Calu3 (cell line): ENCODE measurements at places on chromosomes 1 and 21.
A peak's percentile ranks its signal among the peaks of the same experiment; 100 is the strongest.

DNA sequence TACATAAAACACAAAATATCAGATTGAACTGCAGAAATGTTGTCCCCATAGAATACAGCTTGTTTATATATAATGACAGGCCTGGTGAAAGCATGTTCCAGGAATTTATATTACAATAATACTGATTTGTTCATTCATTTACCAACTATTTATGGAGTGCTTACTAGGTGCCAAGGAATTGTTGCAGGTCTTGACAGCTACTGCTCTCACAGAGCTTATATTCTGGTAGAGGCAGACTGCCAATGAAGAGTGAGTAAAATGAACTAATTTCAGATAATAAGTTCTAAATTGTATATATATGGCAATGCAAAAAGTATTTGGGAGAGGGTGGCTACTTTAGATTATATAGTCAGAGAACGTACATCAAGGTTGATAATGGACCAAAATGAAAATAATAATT lies 152.0 kb downstream of the COQ8A start:
- no peak overlapping the region for H3K4me3 ChIP-seq
- H3K36me3 ChIP-seq = no peaks in the 10 kb centered on the region
- no peak overlapping the region for H3K27ac ChIP-seq
- H3K27me3 ChIP-seq = no peaks in the 10 kb centered on the region
- H3K4me1 ChIP-seq = peaks cover 32% of the 10 kb centered on the region

GRCh38 chr1:99207216-99207615 lies 57.1 kb upstream of the PLPPR4 start:
- no peak overlapping the region for H3K27ac ChIP-seq
- H3K4me3 ChIP-seq = no peak overlapping the region
- no peaks in the 10 kb centered on the region for H3K36me3 ChIP-seq
- no peaks in the 10 kb centered on the region for H3K4me1 ChIP-seq
- H3K27me3 ChIP-seq = no peaks in the 10 kb centered on the region
- no peak for DNase-seq

DNA sequence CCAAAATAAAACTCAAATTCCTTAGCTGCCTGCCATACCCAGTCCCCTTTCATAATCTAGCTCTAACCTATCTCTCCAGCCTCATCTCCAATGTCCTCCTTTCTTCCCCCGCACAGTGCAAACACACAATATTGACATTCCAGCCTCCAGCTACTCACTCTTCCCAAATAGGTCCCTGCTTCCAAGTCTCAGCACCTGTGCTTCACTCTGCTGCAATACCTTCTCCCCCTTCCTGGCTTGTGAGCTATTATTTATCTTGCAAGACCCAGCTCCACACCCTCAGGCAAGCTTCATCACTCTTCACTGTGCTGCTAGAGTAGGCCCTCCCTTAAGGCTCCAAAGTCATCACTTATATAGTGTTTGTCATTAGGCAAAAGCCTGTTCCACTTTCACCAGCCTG lies 9.7 kb downstream of the PLPP3 start:
- H3K27me3 ChIP-seq = no peaks in the 10 kb centered on the region
- peak overlapping the region; percentile 5 for H3K27ac ChIP-seq
- H3K4me1 ChIP-seq = peaks cover 71% of the 10 kb centered on the region

DNA sequence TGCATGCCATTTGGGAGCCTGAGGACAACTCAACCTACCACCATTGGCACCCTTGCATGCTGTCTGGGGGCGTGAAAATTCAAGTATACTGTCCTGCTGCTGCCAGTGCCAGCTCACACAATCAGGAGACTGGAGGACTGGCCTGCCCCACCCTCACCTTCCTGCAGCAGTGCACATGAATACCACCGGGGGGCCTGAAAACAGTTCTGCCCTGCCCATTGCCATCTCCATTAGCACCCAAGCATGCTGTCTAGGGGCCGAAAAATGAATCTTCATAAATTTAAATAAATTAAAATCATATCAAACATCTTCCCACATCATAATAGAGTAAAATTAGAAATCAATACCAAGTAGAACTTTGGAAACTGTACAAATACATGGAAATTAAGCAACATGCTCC lies 322.1 kb upstream of the TMPRSS15 start:
- H3K4me1 ChIP-seq = no peaks in the 10 kb centered on the region
- no peaks in the 10 kb centered on the region for H3K36me3 ChIP-seq
- no peaks in the 10 kb centered on the region for H3K27me3 ChIP-seq
- DNase-seq = no peak
- no peak overlapping the region for H3K4me3 ChIP-seq
- no peak overlapping the region for H3K27ac ChIP-seq

- H3K27me3 ChIP-seq = peaks cover 76% of the 10 kb centered on the region
- no peak for DNase-seq
- no peak overlapping the region for H3K27ac ChIP-seq
- H3K4me1 ChIP-seq = no peaks in the 10 kb centered on the region
- no peak overlapping the region for H3K4me3 ChIP-seq
Observed at GRCh38 chr1:181714428-181714827, 231.1 kb downstream of the CACNA1E start.

- no peaks in the 10 kb centered on the region for H3K36me3 ChIP-seq
- no peak overlapping the region for H3K27ac ChIP-seq
- no peak overlapping the region for H3K4me3 ChIP-seq
- no peaks in the 10 kb centered on the region for H3K4me1 ChIP-seq
Observed at GRCh38 chr21:35720208-35720731, 340.1 kb downstream of the SETD4 start.

- H3K36me3 ChIP-seq = no peaks in the 10 kb centered on the region
- DNase-seq = no peak
- no peak overlapping the region for H3K4me3 ChIP-seq
- no peaks in the 10 kb centered on the region for H3K4me1 ChIP-seq
Observed at GRCh38 chr1:148315071-148315811, 163.2 kb upstream of the NBPF11 start.

DNA sequence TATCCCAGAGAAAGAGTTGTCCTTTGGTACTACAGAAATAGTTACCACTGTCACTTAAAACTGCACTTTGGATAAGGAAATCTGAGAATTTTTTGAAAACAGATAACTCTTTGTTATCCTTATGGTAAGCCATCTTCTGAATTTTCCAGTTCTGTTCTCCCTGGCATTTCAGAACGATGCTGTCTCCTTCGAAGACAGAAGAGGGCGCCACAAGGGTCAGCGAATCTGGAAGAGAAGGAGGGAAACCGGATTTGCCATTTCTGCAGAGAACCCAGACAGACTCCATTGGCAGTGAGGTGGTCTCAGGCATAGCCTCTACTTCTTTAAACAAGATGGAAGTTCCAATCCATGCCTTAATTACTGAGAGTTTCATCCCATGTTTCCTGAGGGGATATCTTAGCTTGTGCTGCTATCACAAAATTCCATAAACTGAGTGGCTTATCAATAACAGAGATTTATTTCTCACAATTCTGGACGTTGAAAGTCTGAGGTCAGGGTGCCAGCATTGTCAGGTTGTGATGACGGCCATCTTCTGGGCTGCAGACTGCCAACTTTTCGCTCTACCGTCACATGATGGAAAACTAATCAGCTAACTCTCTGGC lies 6.4 kb downstream of the FCRL2 start:
- H3K27ac ChIP-seq = no peak overlapping the region
- DNase-seq = peak; percentile 14
- H3K4me1 ChIP-seq = peaks cover 49% of the 10 kb centered on the region
- no peak overlapping the region for H3K4me3 ChIP-seq
- no peaks in the 10 kb centered on the region for H3K27me3 ChIP-seq
- H3K36me3 ChIP-seq = no peaks in the 10 kb centered on the region

GRCh38 chr21:41627428-41627827 lies 119.5 kb upstream of the TMPRSS2 start:
- peaks cover 20% of the 10 kb centered on the region for H3K4me1 ChIP-seq
- no peaks in the 10 kb centered on the region for H3K27me3 ChIP-seq
- no peak overlapping the region for H3K27ac ChIP-seq
- no peak for DNase-seq
- H3K4me3 ChIP-seq = no peak overlapping the region
- peaks cover 8% of the 10 kb centered on the region for H3K36me3 ChIP-seq

DNA sequence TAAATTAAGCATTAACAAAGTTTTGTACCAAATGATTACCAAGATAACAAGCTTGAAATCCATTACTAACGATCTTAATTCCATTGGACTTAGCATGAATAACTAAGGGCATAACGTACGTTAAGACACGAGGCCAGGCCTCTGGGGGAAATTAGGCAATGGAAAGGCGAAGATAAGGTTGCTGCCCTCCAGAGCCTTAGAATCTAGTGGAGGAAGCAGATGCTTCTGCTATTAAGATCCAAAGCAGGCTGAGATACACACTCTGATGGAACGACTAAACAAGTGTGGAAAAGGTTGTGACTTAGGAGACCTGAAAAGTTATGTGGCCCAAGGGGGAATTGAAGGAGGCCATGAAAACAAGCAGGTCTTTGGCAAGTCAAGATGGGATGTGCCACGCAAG lies 6.0 kb downstream of the AKNAD1 start:
- no peaks in the 10 kb centered on the region for H3K36me3 ChIP-seq
- H3K4me1 ChIP-seq = no peaks in the 10 kb centered on the region
- DNase-seq = no peak
- no peak overlapping the region for H3K4me3 ChIP-seq
- H3K27me3 ChIP-seq = peaks cover 18% of the 10 kb centered on the region

GRCh38 chr1:199029401-199029800 lies 390.6 kb downstream of the PTPRC start:
- H3K4me3 ChIP-seq = no peak overlapping the region
- no peak for DNase-seq
- peaks cover 5% of the 10 kb centered on the region for H3K4me1 ChIP-seq
- no peak overlapping the region for H3K27ac ChIP-seq
- no peaks in the 10 kb centered on the region for H3K36me3 ChIP-seq

DNA sequence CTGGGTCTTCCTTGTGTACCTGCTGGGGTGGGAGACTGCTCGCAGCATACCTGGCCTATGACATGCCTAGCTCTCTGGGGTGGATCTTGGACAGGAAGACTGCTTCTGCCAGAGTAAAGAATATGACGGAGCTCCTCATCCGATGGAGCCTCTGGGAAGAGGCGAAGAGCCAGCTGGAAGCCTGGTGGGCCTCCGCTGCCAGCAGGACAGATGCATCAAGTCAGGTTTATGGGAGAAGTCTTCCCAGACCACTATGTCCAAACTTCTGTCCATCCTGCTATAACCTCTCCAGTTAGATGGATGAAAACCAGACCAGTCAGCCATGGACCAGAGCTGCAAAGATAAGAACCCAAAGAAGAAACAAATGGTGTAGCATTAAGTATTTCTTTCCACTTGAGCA lies 27.7 kb upstream of the NGF start:
- H3K36me3 ChIP-seq = no peaks in the 10 kb centered on the region
- H3K4me1 ChIP-seq = no peaks in the 10 kb centered on the region
- no peak for DNase-seq
- no peak overlapping the region for H3K4me3 ChIP-seq
- peaks cover 30% of the 10 kb centered on the region for H3K27me3 ChIP-seq
- no peak overlapping the region for H3K27ac ChIP-seq

GRCh38 chr21:31896019-31896418 lies 23.2 kb downstream of the HUNK start:
- H3K27me3 ChIP-seq = no peaks in the 10 kb centered on the region
- no peaks in the 10 kb centered on the region for H3K36me3 ChIP-seq
- H3K4me1 ChIP-seq = peaks cover 27% of the 10 kb centered on the region
- H3K27ac ChIP-seq = no peak overlapping the region

DNA sequence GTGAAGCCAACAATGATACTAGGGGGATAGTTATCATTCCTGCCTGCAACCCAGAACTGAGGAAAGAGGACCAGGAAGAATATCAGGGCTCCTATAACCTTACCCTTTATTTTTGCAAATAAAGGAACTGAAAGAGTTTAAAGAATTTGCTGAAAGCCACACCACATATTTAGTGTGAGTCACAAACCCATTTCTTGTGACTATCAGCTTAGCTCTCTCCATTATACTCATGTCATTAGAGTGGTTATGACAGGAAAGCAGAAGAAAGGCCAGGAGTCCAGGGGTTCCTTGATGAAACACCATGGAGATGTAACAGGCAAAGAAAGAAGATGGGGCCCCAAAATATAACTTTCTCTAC lies 141.1 kb upstream of the SAMSN1 start:
- H3K27me3 ChIP-seq = no peaks in the 10 kb centered on the region
- H3K36me3 ChIP-seq = no peaks in the 10 kb centered on the region
- DNase-seq = no peak
- H3K4me3 ChIP-seq = no peak overlapping the region
- no peaks in the 10 kb centered on the region for H3K4me1 ChIP-seq
- H3K27ac ChIP-seq = no peak overlapping the region

GRCh38 chr1:17096584-17096983 lies 22.7 kb downstream of the PADI2 start:
- DNase-seq = no peak
- H3K4me1 ChIP-seq = peaks cover 16% of the 10 kb centered on the region
- no peak overlapping the region for H3K4me3 ChIP-seq
- peaks cover 13% of the 10 kb centered on the region for H3K27me3 ChIP-seq
- no peak overlapping the region for H3K27ac ChIP-seq

GRCh38 chr1:158324395-158324794 lies 6.9 kb downstream of the CD1B start:
- H3K36me3 ChIP-seq = no peaks in the 10 kb centered on the region
- peaks cover 5% of the 10 kb centered on the region for H3K27me3 ChIP-seq
- H3K27ac ChIP-seq = no peak overlapping the region

DNA sequence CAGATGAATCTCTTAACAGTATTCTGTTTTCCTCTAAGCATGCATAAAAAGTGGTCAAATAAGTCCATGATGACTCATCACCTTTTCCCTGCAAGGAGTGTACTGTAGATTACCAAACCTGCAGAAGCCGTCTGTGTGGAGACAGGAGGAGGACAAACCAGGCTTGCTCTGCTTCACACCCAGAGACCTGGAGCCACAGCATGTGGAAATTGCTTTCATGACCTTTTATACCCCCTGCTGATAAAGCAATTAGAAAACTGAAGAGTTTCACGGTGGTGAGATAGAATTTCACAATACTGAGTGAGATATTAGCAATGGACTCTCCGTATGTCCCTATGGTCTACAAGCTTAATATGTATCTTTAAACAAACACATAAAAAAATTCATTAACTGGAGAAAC lies 9.4 kb downstream of the CORT start:
- H3K27ac ChIP-seq = no peak overlapping the region
- H3K4me1 ChIP-seq = no peaks in the 10 kb centered on the region
- no peaks in the 10 kb centered on the region for H3K27me3 ChIP-seq

GRCh38 chr1:227759341-227760300 lies 24.4 kb downstream of the SNAP47 start:
- H3K36me3 ChIP-seq = peaks cover 10% of the 10 kb centered on the region
- peaks cover 12% of the 10 kb centered on the region for H3K4me1 ChIP-seq
- H3K4me3 ChIP-seq = no peak overlapping the region
- no peak overlapping the region for H3K27ac ChIP-seq

GRCh38 chr1:209205039-209205438 lies 378.5 kb upstream of the CAMK1G start:
- H3K4me3 ChIP-seq = no peak overlapping the region
- no peak overlapping the region for H3K27ac ChIP-seq
- no peaks in the 10 kb centered on the region for H3K4me1 ChIP-seq
- H3K27me3 ChIP-seq = peaks cover 68% of the 10 kb centered on the region
- DNase-seq = no peak
- H3K36me3 ChIP-seq = no peaks in the 10 kb centered on the region

DNA sequence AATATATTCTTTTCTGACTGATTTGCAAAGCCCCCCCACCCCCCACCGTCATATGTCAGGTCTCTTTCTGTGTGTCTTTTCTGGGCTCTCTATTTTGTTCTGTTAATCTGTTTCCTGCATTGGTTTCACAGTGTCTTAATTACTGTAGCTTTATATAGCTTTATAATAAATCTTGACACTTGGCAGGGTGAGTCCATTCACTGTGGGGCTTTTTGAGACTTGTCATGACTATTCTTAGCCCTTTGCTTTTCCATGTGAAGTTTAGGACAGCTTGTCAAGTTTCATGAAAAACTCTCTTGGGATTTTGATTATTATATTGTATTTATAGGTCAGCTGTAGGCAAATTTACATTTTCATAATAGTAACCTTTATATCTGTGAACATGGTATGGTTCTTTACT lies 50.4 kb downstream of the MIGA1 start:
- no peak for DNase-seq
- peaks cover 5% of the 10 kb centered on the region for H3K4me1 ChIP-seq
- peaks cover 6% of the 10 kb centered on the region for H3K36me3 ChIP-seq
- H3K4me3 ChIP-seq = no peak overlapping the region
- H3K27me3 ChIP-seq = no peaks in the 10 kb centered on the region
